Activated T-helper 1 cell treated with anti-CD3 and anti-CD28 coated beads, Interleukin-2, amount 50 U/mL, for 16 hours (primary cell): ENCODE measurements at places on chromosomes 1 and 21.

- DNase-seq, result no peak
These were observed 43.9 kb upstream of the TACSTD2 start for GRCh38 chr1:58620926-58621325.

GRCh38 chr1:22969304-22969709 lies 3.4 kb downstream of the LACTBL1 start:
- DNase-seq, result no peak

DNA sequence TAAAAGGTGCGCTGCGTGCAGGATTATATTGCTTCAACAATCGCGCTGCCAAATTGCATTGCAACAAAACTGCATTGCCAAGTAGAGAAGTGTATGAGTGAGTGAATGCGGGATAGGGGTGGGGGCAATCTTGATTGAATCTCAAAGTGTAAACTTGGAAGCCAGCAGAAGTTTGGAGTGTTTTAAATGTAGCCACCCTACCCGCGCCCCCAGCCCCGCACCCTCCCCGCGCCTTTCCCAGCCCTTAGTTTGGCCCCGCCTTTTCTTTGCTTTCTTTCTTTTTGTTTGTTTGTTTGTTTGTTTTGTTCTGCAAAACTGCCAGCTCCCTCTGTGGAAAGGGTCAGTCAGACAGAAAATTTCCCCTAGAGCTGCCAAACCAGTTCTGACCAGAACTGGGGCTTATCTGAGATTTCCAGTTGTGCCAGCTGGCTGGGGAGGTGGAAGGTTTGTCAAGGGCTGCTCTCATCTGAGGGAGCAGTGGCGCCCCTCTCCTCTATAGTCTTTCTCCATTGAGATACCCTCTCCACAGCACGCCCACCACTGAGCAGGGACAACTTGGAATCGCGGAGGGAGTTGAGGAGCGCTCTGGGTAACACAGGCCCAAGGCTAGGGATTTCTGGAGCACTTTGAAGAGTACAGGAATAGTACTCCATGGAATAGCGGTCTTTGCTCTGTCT lies 666 bp upstream of the BEND5 start:
- no peak for DNase-seq

DNA sequence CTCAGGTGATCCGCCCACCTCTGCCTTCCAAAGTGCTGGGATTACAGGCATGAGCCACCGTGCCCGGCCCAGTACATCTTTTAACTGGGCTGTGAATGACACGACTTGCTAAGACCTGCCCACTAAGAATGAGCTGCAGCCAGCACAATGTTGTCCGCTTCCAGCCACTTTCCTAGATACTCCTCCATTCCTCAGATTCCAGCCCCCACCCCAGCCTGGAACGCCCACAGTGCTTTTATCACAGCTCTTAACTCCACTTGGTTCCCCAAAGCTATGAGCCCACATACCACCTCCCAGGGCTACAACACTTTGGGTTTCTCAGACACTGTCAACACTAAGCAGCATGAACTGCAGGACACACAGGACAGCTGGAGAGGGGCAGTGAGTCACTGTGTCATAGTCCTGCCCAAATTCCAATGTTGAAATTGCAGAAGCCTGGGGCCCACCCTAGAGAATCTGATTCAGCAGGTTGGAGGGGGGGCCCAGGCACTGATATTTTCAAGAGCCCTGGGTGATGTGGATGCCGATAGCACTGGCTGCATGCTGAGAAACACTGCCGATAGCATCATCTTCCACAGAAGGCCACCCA lies 58.0 kb downstream of the ACBD3 start:
- no peak for DNase-seq

DNA sequence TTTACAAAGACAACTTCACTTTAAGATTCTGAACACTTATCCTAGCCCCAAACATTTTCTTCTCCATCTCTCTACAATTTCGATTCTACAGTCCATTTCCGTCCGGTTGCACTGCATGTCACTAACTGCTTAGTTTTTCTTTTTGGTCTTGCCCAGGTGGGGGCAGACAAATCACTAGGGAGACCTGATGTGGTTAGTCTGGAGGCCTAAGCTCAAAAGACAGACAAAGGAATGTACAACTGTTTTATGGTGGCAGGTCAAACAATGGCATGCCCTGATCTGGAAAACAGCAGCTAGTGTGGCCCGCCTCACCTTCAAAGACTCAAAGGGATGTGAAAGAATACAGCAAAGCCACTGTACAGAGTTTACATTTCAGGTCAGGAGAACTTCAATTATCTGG lies 3.8 kb downstream of the ETV3 start:
- DNase-seq, result no peak

DNA sequence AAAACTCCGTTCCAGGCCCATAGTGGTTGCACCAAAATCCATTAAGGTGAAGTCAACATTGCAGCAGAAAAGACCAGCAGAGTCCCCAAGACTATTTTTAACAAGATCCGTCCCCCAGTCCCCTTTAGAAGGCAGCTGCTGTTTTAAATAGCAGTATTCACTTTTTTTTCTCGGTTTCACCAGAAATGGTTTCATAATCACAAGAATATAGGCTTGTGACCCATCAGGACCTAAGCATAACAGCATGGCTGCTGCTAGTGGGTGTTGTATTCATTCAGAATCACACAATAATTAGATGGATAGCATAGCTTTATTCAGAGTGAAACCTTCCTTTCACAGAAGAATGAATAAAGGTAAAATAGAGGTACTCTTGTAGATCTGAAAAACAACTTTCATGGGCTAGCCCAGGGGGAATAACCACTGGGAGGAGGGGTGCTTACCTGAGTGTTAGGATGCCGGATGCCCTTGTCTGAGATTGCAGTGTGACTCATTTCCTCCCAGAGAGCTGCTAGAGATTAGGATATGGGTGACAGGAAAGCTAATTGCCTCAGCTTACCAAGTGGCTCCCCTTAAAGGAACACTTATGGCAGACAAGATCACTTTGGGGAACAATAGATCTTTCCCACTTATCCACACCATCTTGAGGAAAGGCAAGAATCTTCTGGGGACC lies 35.0 kb downstream of the ACKR1 start:
- DNase-seq, result no peak

- no peak for DNase-seq
These were observed 191.2 kb downstream of the GRIK1 start for GRCh38 chr21:29748391-29749167.
